ENCODE measurements at places on chromosomes 3 and 15.

DNA sequence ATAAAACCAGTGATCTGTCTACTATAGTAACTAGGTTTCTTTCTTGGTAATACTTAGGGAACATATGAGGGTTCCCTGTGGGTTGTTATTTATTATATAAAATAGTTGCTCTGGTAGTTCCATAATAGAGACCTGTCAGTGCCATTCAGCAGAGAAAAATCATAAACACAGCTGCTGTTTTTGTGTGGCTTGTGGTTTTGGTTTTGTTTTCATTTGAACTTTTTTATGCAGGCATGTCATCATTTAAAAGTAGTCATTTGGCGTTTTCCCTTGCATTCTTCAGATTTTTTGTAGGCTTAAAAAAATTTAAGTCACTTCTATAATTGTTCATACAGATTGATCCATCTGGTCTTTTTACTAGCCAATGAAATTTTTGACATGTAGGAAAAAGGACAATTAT, 47.9 kb downstream of the PIK3CA start:
- DNase-seq, result no peak

- DNase-seq, result peak; percentile 67
These were observed 20.7 kb downstream of the USP13 start for GRCh38 chr3:179673523-179673922.

GRCh38 chr15:99454941-99455788, 110.6 kb upstream of the MEF2A start:
- DNase-seq, result peak; percentile 91

GRCh38 chr3:101133652-101134051, 140.4 kb upstream of the ABI3BP start:
- DNase-seq, result no peak

- peak; percentile 43 for DNase-seq
These were observed 130.9 kb downstream of the DNAJB8 start for GRCh38 chr3:128335621-128336296.

DNA sequence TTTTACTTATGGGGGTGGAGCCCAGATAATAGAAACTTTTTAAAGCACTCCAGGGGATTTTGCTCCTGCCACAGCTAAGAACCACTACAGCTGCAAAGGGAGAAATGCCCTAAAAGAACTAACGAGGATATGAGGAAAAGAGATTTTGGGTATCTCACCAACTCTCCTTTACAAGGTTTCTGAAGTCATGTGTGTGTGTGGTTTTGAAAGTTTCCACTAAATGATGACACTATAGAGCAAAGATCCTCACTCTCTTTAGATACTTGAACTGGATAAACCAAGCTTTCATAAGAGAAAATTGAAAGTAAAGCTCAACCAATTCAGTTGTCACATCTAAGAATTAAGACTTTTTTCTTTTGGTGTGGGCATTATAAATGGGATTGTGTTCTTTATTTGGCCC, 455.3 kb upstream of the ALCAM start:
- DNase-seq, result no peak

- DNase-seq, result no peak
These were observed 89.4 kb upstream of the HES1 start for GRCh38 chr3:194046531-194046930.

DNA sequence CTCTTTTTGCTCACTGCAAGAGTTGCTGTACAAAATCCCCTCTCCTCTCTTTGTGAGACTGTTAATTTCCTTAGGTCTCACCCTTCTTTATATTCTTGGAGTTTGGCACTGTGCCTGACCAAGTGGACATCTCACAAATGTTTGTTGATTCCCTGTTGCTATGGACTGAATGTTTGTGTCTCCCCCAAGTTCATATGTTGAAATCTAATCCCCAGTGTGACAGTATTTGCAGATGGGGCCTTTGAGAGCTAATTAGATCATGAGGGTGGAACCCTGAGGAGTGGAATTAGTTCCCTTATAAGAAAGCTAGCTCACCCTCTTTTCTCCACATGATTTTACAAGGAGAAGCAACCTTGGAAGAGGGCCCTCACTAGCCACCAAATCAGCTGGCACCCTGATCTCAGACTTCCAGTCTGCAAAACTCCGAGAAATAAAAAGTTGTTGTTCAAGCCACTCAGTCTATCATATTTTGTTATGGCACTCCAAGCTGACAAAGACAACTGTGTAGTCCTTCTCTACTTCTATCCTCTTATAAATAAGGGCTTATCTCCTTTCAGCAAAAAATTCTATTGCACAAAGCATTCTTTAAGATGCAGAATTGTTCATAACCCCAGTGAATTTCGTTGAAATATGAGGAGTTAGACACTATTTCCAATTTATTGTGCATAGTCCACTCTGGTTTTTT, 65.5 kb upstream of the NPHP3 start:
- DNase-seq, result no peak

DNA sequence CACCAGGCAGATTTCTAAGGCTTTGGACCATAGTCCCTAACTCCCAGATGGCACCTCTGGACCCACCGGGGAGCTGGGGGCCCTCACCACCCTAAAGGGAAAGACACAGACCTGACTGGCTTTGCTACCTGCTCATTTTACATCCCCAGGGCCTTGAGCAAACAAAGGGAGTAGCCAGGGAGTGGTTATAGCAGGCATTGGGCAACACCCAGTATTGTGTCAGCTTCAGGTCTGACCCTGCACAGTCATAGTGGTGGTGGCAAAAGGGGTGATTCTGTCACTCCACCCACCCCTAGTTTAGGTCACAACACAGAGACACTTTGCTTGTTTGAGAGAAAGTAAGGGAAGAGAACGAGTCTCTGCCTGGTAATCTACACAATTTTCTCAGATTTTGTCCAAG, 352.5 kb downstream of the DIPK2A start:
- DNase-seq, result no peak

GRCh38 chr3:139325551-139325950, 18.3 kb upstream of the MRPS22 start:
- DNase-seq, result no peak

DNA sequence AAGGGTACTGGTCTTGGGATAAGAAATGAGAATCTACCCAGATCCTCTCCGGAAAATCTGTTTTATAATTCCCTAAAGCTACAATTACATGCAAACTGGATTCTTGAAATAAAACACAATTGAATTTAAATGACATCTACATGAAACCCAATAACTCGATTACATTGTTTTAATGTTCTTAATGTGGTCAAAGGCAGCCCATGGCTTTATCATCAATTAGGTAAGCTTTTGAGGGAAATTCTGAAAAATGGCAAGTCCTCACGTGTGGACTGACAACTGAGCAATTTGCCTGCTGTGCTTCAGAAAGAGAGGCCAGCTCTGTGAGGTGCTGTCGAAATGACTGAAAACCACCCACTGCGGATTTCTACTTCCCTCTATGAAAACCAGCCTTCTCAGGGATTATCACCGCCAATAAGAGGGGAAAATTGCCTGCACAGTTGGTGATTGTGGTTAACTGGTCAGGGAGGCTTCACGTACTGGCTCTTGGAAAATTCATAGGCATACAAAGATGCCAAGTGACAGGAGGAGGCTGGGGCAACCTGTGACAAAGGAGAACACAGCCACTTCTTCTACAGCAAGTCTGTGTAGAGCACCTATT, 200.8 kb upstream of the SLCO3A1 start:
- no peak for DNase-seq

GRCh38 chr15:101669744-101670143, 17.6 kb upstream of the TM2D3 start:
- no peak for DNase-seq

GRCh38 chr15:88467935-88468528, 524 bp downstream of the MRPS11 start:
- no peak for DNase-seq

DNA sequence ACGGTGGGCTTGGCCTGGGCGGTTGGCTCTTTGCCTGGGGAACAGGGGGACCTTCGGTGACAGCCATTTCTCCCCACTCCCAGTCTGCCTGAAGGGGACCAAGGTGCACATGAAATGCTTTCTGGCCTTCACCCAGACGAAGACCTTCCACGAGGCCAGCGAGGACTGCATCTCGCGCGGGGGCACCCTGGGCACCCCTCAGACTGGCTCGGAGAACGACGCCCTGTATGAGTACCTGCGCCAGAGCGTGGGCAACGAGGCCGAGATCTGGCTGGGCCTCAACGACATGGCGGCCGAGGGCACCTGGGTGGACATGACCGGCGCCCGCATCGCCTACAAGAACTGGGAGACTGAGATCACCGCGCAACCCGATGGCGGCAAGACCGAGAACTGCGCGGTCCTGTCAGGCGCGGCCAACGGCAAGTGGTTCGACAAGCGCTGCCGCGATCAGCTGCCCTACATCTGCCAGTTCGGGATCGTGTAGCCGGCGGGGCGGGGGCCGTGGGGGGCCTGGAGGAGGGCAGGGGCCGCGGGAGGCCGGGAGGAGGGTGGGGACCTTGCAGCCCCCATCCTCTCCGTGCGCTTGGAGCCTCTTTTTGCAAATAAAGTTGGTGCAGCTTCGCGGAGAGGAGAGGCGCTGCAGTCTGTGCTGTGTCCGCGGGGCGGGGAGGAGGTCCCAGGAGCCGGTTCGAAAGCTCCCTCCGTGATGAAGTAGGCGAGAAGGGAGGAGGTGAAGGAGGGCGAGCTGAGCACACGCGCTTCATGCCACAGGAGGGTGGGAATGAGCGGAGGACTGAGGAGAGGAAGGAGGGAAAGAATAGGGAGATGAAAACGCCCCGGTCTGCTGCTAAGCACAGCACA, 9.6 kb downstream of the CLEC3B start:
- peak; percentile 71 for DNase-seq

GRCh38 chr3:124924741-124925140, 9.8 kb downstream of the MUC13 start:
- no peak for DNase-seq

DNA sequence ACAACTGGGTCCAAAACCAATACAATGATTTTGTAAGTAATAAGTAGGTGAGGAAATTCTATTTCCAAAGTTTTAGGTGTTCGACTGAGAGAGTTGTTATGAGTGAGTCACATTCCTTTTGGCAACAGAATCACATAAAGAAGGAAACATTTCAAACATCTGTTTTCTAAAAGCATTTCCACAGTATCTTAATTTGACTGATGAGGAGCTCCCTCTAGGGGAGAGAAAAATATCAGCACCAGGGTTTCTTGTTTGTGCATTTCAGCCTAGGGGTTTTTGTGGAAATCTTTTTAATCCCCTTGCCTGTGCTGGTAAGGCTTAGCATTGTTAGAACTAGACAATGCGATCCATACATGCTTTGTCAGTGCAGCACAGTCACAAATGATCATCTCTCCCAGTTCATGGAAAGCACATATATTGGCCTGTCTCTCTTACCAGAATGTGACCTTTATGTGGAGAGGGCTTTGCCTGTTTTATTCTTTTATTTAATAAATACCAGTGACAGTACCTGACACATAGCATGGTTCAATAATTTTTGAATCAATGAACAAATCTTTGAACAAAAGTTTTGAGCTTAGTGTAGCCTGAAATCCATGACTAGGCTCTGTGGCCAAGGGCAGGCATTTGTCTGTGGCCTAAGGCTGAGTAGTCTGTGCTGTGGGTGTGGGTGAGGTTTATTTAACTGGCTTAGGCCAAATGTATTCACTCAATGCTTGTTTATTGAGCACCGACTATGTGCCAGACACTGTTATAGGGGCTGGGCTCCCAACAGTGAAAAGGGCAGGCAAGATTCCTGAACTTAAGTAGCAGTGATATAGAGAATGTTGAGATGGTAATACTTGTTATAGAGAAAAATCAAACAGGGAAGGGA, 21.1 kb upstream of the IQCF6 start:
- no peak for DNase-seq

DNA sequence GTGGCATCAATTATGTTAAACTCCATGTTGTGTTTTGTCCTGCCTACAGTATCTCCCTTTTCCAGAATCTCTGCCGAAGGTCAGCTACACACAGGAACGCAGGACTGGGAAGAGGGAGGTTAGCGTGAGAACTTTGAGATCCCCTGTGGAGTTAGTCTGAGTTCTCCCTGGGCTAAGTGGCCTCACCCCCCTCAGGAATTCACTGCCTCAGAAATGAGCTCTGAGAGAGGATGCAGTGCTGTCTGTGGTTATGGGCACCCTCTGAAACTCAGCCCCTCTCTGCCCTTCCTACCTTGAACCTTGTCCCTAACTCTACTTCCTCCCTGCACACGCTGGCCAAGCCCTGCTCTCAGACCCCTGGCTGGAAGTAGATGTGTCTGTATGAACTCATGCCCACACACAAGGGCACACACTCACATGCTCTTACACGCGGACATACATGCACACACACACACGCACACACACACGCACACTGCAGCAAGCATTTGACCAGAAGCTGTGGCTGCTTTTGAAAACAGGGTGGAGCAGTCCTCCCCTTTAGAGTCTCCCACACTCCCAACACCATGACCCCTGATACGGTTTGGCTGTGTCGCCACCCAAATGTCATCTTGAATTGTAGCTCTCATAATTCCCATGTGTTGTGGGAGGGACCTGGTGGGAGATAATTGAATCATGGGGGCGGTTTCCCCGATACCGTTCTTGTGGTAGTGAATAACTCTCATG, 5.3 kb upstream of the VIPR1 start:
- DNase-seq, result peak; percentile 48

DNA sequence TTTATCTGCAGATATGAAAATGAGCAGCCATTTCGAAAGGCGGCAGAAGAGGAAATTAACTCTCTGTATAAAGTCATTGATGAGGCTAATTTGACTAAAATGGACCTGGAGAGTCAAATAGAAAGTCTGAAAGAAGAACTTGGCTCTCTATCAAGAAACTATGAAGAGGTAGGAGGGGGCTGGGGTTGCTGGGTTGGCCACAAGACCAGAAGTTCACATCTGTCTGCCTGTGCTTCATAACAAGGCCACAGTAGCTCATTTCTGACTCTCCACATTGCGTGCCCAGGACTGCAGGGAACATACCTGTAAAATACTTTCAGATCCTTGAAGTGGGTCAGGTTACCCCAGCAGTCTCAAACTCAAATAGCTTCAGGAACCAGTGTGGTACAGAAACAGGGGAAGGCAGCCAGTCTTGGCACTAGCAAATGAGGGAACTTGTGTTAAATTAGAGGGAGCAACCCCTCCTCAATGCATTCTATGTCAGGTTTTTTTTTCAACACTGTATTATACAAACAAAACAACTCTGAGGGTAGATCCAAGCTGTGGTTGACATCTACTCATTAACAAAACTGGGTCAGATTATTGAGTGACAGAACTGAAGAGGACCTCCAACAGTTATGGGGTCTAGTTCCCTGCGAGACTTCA, 48.7 kb downstream of the BFSP2 start:
- DNase-seq, result no peak

GRCh38 chr3:139585820-139586219, 46.3 kb upstream of the RBP1 start:
- DNase-seq, result no peak

DNA sequence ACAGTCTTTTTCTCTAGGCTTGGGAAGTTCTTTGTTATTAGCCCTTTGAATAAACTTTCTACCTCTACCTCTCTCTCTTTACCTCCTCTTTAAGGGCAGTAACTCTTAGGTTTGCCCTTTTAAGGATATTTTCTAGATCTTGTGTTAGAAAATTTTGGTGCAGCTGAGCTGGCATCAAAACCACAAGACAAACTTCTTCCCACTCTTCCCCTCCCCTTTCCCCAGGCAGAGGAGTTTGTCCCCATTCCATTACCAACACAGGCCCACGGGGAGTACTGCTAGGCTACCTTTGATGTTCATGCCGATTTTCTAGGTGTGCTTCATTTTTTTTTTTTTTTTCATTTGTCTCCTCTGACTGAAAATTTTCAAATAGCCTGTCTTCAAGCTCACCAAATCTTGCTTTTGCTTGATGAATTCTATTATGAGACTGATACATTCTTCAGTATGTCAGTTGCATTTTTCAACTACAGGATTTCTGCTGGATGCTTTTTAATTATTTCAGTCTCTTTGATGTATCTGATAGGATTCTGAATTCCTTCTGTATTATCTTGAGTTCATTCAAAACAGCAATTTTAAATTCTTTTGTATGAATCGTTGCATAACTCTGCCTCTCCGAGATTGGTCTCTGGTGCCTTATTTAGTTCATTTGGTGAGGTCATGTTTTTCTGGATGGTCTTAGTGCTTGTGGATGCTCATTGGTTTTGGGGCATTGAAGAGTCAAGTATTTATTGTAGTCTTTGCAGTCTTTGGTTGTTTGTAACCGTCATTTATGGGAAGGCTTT, 112.0 kb downstream of the UBE2E2 start:
- DNase-seq, result no peak
